ENCODE measurements at places on chromosomes 5 and 9.
A peak's percentile ranks its signal among the peaks of the same experiment; 100 is the strongest.

- DNase-seq, result no peak
Observed at GRCh38 chr9:111250875-111251842, 78.9 kb downstream of the OR2K2 start.

DNA sequence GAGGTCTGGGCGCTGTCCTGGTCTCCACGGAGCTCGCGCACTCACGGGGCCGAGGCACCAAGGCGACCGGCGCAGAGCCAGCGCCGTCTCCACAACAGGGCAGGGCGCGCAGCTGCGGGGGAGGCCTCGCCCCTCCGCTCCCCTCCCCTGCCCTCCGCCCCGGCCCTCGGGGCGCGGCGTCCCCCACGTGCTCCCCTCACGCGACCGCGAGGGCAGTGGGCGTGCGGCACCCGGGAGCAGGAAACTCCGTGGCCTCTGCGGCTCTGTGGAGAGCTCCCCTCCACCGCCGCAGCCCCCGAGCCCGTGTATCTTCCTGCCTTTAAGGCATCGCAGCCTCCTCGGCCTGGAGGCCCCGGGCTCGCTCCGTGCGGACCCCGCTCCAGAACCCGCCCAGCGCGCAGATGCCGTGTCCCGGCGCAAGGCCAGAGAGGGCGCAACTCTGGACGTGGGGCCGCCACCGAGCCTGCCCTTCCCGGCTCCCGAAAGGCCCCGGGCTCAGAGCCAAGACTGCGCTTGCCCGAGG, 708 bp upstream of the TUBB4B start:
- peak; percentile 71 for DNase-seq

DNA sequence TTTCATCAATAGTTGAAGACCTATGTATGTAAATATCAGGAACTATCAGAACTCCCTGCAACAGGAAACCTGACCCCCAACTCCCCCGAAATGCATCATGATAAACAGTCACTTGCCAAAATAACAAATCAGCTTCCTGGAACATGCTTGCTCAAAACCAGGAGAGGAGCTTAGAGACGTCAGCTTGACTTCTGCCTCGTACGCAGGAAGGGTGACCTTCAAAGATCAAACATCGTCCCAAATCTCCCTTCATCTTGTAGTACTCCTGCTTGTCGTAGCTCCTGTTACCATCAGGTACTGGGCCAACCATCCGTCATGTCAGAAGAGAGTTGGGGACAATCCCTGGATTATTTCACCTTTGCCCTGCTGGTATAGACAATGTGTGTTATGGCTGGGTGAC, 396.1 kb downstream of the GADD45G start:
- no peak for DNase-seq

DNA sequence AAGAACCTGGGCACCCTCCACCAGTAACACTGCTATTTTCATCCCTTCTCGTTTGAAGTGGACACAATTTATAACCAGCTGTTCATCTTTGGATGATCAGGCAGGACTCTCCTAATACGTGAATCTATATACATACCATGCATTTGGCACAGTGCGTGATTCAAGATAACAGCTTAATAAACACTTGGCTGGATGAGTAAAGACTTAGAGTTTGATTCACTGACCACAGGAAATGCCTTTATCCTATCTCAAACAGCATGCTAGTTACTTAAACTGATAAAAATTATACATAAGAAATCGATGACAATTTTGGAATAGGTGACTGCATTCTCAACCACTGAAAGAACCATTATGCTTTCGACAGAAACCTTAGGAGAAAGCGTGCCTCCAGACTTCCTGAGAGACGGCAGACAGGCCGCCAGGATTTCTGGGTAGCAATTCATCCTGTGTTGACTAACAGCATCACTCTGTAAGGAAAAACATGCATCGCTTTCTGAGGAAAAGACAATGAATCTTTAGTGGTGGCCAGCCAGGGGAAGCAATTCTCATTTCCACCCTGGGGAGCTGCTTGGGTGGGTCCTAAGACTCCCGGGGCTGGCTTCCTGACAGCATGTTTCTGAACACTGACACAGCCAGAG, 9.7 kb downstream of the MRPL36 start:
- DNase-seq, result no peak

- no peak for DNase-seq
Observed at GRCh38 chr9:99828054-99828416, 6.3 kb downstream of the NR4A3 start.

GRCh38 chr5:14465116-14465515, 116.5 kb upstream of the OTULINL start:
- no peak for DNase-seq

GRCh38 chr5:11922394-11922793, 18.1 kb upstream of the CTNND2 start:
- DNase-seq, result no peak

GRCh38 chr9:85089188-85089969, 419.9 kb downstream of the NTRK2 start:
- no peak for DNase-seq

DNA sequence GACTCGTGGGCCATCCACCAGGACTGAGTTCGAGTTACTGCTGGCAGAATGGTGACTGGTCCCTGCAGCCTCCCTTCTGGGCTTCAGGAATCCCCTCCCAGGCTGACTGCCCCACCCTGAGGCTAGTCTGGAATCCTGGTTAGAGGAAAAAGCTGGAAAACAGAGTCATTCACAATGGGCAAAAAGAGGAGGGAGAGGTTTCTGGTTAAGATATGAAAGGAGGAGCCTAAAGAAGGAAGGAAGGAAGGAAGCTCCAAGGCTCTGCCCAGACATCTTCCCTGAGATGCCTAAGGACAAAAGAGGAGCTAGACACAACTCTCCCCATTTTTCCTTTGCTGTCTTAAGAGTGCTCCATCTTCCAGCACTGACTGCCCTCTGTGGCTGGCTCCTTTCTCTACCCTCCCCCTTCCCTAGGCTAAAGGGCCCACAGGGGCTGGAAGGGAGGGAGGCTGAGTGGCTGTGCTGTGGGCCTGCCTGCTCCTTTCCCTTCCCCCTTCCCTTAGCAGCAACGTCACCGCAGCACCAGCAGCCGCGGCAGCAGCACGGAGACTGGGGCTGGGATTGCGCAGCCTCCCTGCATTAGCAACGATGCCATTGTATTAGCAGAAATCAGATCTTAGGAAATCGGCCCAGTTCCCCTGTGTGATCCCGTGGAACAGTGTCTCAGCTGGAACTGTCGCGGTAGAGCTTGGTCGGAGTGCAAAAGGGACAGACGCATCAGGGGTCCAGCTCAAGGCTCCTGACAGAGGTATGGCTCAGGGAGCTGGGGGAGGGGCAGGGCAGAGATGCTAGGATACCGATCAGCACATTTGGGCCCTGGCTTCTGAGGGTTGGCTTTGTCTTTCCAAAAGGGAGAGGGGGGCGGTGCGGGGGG, 48.7 kb downstream of the RUSC2 start:
- DNase-seq, result no peak

DNA sequence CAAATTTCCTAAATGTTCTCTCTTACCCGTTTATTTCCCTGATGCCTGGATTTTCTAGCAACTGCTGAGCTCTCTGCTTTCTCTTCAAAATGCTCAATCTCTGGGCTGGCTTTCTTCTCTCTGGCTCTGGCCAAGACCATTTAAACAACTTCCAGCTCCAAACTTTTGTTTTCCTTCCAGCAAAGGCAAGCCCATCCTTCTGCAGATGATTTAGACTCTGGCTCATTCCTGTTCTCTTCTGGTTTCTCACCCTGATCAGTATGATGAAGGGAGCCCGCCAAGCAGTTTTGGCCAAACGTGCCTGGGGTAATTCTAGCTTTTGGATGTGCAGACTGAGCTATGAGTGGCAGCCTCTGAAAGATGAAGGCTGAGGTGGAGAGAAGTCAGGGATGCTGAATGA, 78.1 kb downstream of the HSPA4 start:
- no peak for DNase-seq

- no peak for DNase-seq
Observed at GRCh38 chr5:55104036-55104772, 1.8 kb downstream of the GZMA start.

- no peak for DNase-seq
Observed at GRCh38 chr5:126139086-126139485, 284.1 kb upstream of the GRAMD2B start.

DNA sequence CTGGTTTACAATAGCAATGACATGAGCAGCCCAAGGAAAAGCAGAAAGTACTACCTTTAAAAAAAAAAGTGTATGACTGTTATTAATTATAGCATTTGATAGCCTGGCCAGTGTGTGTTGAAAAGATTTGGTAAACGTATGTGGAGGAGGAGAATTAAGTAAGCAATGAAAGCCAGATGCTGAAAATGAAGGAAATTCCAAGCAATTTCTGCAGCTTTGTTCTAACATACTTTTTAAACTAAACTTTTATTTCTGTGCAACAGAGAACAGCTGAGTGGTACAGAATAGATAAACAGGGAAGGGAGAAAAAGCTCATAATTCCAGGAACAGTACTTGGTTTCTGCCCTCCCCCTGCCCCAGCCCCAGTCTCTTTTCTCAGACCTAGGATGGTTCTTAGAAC, 252.6 kb downstream of the ADAMTSL1 start:
- DNase-seq, result no peak

GRCh38 chr9:32427111-32427873, 42.8 kb downstream of the ACO1 start:
- DNase-seq, result no peak

DNA sequence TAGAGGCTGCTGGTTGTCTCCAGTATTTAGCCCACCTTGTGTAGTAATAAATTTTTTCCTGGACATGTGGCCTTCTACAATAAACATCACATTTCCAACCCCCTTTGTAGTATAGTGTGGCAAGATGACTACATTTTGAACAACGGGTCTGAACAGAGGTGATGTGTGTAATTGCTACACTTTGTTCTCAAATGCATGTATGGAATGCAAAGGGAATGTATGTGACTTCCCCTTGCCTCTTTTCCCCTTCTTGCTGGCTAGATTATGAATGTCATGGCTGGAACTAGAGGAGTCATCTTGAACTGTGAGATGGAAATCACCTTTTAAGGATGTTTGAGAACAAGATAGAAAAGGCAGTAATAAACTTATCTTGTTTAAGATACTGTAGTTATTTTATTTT, 54.5 kb downstream of the PRR16 start:
- DNase-seq, result no peak

GRCh38 chr5:109479260-109479860, 69.6 kb upstream of the PJA2 start:
- no peak for DNase-seq

- DNase-seq, result no peak
Observed at GRCh38 chr5:12315461-12315860, 411.2 kb upstream of the CTNND2 start.

DNA sequence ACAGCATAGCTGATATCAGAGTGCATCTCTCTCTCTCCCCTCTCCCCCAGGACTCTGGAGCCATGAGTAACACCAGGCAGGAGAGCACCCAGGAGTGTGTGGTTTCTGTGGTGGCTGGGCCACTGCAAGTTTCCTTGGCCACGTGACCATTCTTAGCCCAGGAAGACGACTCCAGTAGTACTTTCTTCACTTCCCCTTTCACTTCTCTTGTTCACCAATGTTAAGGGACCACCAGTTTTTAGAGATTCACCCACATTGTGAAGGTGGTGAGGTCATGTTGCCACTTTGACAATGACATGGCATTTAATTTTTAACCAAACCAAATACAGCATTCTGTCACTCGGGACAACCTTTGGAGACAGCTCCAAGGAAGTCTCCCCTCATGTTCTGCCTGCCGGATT, 17.9 kb upstream of the DAPK1 start:
- DNase-seq, result no peak

- DNase-seq, result no peak
Observed at GRCh38 chr9:129894120-129894823, 59.0 kb downstream of the USP20 start.

DNA sequence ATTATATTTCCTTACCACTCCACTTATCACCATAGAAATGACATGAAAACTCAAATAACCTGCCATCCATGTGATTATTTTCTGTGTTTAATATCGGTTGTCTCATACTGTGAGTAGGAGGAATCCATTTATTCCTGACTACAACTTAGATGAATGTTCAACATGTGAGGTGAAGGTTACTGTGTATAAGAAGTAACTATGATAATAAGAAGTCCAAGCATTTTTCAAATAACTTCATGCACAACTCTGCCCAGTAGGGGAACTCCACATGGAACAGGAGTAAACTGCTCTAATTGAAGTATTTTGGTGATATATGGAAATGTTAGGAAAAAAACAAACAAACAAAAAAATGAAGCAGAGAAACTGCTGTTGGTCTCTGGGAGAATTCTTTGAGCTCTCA, 447.5 kb upstream of the GRIN3A start:
- no peak for DNase-seq

- DNase-seq, result no peak
Observed at GRCh38 chr5:37626266-37626665, 213.6 kb downstream of the GDNF start.

DNA sequence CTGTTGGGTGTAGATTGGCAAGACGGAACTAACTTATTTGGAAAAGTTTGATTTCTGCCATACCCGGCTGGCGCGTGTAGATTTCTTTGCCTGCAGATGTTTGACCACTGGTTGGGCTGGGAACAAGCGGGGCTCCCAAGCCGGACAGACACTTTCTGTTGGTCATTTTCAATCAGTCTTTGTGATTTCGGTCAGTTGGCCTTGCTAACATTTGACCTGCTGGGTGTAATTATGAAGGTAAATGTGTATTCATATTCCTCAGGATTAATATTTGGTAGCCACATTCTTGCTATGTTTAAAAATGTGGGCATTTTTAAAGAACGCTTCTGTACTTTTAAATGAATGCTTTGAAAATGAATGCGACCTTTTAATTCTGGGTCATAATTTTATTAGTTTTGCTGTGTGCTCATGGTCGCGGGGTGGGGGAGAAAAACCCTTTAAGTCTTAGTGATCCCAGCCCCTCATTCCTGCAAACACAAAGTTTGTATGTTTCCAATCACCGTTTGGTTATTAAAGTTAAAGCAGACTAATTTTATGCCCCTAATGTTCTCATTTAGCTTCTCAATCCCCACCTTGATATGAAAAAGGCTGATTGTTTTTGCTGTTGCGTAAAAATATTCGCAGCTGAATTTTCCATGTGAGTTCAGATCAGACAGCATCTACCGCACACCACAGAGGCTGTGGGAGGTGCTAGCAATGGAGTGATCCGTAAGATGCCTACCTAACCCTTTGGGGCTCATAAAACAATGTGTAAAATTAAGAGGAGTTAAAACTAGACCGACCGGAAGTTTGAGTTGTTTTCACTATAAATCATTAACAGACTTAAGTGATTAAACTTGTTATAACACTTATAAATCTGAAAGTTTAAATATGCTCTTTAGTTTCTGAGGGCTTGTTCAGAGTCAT, 1.5 kb downstream of the RASGRF2 start:
- DNase-seq, result no peak

DNA sequence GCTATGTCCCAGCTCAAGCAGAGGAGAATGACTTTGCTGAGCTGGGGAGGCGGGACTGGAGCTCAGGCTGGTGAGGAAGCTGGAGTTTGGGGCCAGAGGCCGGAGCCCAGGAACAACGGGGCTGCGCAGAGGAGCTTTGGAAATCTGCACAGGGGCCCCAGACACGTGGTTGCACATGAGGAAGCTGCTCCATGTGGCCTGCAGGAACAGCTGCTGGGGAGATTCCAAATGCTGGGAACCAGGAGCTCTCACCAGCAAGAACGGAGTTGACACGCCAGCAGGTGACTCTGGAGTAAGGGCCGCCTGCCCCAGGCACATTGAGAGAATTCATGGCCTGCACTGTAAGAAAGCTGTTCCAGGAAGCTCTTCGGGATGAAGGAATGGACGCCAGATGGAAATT, 91.0 kb downstream of the OLFM1 start:
- no peak for DNase-seq

Measured in NCI-H1092 (cell line).